ENCODE measurements at places on chromosomes 5 and 9. TPM values are rescaled to one million over a fixed set of nuclear protein-coding genes. Genes with fewer than 3 reads are reported as not detected.

DNA sequence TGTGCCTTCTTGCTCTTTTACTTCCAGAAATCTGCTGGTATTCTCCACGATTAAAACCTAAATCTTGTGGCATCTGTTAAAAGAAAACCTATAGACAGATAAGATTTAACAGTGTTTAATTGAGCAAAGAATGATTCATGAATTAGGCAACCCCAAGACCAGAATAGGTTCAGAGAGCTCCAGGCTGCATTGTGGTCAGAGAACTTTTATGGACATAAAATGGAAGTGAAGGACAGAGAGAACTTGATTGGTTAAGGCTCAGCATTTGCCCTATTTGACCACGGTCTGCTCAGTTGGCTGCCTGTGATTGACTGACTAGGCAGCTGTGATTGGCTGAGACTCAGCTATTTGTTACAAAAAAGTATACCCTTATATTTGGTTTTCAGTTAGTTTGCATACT is 10.4 kb upstream of the SLC36A2 start:
- DNase-seq = no peak
- H3K27ac ChIP-seq = no peak overlapping the region
- no peak overlapping the region for H3K4me3 ChIP-seq
- H3K4me1 ChIP-seq = no peaks in the 10 kb centered on the region
- no peaks in the 10 kb centered on the region for H3K36me3 ChIP-seq
- H3K27me3 ChIP-seq = no peaks in the 10 kb centered on the region

Gene TMEM171
- total RNA-seq = not detected

- no peaks in the 10 kb centered on the region for H3K36me3 ChIP-seq
- H3K4me1 ChIP-seq = no peaks in the 10 kb centered on the region
- no peak overlapping the region for H3K4me3 ChIP-seq
Measured at GRCh38 chr5:102561894-102562760, 63.3 kb upstream of the SLCO6A1 start.

DNA sequence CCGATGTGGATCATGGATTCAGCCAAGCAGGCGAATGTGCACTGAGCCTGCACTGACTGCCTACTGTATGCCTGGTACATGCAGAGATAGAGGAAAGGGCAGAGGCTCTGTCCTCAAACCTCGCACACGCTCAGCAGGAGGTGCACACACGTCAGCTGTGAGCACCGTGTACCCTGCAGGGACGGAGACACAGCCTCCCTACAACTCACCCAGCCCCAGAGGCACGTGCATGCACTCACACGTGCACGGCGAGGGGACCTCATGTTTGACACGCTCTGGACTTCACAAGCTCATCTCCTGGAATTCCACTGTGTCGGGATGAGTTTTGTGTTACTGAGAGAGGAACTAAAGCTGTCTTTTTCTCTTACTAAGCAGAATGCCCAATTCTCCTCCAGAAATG is 48.4 kb downstream of the IRX2 start:
- no peak overlapping the region for H3K27ac ChIP-seq
- no peaks in the 10 kb centered on the region for H3K27me3 ChIP-seq
- no peak overlapping the region for H3K4me3 ChIP-seq
- H3K36me3 ChIP-seq = no peaks in the 10 kb centered on the region

GRCh38 chr5:149024477-149024876 is 38.4 kb downstream of the SH3TC2 start:
- no peaks in the 10 kb centered on the region for H3K4me1 ChIP-seq
- H3K4me3 ChIP-seq = no peak overlapping the region
- H3K27me3 ChIP-seq = no peaks in the 10 kb centered on the region
- H3K36me3 ChIP-seq = no peaks in the 10 kb centered on the region
- no peak overlapping the region for H3K27ac ChIP-seq

DNA sequence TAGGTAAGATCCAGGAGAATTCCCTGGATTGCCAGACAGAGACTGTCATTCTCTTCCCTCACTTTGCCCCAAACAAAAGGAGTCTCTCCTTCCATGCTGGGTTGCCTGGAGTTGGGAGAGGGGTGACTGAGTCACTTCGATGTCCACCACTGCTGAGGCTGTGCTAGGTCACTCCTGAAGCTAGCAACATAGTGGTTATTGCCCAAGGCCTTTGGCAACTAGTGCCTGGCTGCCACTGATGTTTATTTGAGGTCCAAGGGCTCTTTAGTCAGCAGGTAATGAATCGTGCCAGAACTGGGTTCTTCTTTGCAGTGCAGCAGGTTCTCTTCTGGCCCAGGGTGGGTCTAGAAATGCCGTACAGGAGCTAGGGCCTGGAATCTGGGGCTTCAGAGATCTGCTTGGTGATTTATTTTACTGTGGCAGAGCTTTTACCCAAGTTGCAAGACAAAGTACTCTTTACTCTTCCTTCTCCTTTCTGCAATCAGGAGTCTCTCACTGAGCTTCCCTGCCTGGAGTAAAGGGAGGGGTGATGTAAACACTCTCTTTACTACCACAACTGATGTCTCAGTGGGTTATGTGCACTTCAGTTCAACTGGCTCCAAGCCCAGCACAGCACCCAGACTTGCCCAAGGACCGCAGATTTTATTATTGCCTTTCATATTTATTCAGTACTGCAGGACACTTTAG is 155.7 kb upstream of the SH3GL2 start:
- DNase-seq = no peak
- no peak overlapping the region for H3K27ac ChIP-seq
- no peak overlapping the region for H3K4me3 ChIP-seq
- H3K27me3 ChIP-seq = no peaks in the 10 kb centered on the region
- H3K4me1 ChIP-seq = no peaks in the 10 kb centered on the region

Gene DOCK2
- 5.4 TPM for total RNA-seq

Gene HTR1A
- 0.25 TPM for total RNA-seq

DNA sequence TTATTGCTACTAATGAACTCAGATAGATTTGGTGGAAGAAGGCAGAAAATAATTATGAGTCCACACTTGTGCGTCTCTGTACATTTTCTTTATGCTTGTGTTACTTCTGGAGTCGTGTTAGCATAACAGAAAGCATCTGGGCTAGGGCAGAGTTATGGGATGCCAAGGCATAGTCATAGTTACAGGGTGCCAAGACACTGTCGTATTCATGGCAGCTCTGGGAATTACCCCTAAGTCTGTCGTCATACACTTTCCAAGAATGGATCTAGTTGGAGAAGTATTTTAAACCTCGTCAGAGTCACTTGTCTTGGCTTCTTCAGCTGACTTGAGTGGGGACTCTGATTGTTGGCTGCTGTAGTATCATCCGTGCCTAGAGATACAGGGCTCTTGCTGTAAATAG is 27.7 kb downstream of the CAMK4 start:
- H3K4me3 ChIP-seq = no peak overlapping the region
- no peaks in the 10 kb centered on the region for H3K36me3 ChIP-seq
- no peaks in the 10 kb centered on the region for H3K27me3 ChIP-seq
- no peak for DNase-seq
- no peak overlapping the region for H3K27ac ChIP-seq
- no peaks in the 10 kb centered on the region for H3K4me1 ChIP-seq

Data from ovary (tissue), 10 donors.